ENCODE measurements at places on chromosomes 13 and 19. TPM values are rescaled to one million over a fixed set of nuclear protein-coding genes. Genes with fewer than 3 reads are reported as not detected.
A peak's percentile ranks its signal among the peaks of the same experiment; 100 is the strongest.

DNA sequence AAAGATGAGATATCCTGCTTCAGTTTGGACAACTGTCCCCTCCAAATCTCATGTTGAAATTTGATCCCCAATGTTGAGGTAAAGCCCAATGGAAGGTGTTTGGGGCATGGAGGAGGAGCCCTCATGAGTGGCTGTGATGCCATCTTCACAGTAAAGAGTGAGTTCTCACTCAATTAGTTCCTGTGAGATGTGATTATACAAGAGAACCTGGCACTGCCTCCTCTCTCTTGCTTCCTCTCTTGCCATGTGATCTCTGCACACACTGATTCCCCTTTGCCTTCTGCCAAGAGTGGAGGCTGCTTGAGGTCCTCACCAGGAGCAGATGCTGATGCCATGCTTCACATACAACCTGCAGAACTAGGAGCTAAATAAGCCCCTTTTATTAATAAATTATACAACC, 86.9 kb downstream of the HSPH1 start:
- no peak for DNase-seq

- no peak for DNase-seq
These were observed 16.0 kb downstream of the DPRX start for GRCh38 chr19:53647792-53648191.

DNA sequence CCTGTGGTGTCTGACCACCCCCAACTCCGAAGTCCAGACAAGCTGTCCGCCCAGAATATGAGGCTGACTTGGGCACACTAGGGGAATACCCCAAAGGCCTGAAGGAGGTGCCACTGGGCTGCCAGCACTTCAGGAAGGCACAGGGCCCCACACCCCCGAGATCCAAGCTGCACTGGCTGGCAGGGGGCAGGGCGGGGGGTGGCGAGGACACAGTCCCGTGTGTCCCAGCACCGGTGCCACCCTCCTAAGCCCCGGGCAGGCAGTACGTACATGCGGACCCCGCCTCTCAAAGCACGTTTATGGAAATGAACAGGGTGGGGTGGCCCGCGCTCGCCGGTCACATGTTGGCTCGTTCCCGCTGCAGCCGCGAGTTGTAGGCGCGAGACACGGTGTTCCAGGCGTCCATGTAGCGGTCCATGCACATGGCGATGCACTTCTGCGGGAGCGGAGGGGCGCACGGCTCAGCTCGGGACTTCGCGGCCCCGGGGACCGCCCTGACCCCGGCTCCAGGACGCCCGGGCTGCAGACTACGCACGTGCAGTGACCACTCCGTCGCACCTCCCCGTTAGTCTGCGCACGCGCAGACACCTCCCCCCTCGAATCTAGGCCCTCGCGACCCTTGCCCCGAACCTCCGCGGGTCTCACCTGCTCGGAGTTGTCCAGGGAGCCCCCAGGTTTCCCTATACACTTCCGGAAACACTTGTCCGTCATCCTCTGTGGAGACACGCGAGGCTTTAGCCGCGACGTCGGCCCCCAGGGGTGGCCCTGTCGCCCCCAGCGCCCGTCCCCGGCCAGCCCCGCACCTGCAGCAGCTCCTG, 566 bp downstream of the TIMM13 start:
- DNase-seq, result peak; percentile 70

- DNase-seq, result no peak
These were observed 78.0 kb downstream of the ATP11A start for GRCh38 chr13:112767506-112768471.

GRCh38 chr19:34649886-34650543, 26.9 kb downstream of the SCGB2B2 start:
- DNase-seq, result no peak

Gene DPF1
- 12.0 TPM for total RNA-seq

Data from H9 (cell line).